SJSA1 (cell line): ENCODE measurements at places on chromosomes 3 and 15.

GRCh38 chr3:119492810-119493209, 5.5 kb upstream of the TIMMDC1 start:
- DNase-seq: no peak

DNA sequence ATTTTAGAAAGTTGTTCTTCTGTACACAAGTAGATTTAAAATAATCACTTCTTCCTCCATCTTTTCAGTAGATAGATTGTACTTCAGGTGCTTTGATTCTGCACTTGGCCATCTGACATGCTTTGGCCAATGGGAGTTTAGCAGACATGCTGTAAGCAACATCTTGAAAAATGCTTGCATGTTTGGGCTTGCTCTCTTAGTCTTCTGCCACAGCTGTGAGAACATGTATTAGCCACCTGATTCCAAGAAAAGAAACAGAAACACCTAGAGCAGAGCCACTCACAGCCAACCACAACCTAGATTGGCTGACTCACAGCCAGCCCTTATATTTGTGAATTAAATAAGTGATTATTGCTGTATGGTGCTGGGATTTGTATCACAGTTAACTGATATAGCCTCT, 70.2 kb upstream of the GADL1 start:
- DNase-seq: no peak

GRCh38 chr3:112594856-112595255, 33.0 kb downstream of the SLC35A5 start:
- no peak for DNase-seq

- DNase-seq: no peak
Observed at GRCh38 chr3:26574766-26575165, 47.8 kb upstream of the LRRC3B start.

GRCh38 chr3:25574172-25574765, 90.4 kb downstream of the TOP2B start:
- DNase-seq: no peak

GRCh38 chr15:81491414-81492096, 117.5 kb upstream of the TMC3 start:
- no peak for DNase-seq

DNA sequence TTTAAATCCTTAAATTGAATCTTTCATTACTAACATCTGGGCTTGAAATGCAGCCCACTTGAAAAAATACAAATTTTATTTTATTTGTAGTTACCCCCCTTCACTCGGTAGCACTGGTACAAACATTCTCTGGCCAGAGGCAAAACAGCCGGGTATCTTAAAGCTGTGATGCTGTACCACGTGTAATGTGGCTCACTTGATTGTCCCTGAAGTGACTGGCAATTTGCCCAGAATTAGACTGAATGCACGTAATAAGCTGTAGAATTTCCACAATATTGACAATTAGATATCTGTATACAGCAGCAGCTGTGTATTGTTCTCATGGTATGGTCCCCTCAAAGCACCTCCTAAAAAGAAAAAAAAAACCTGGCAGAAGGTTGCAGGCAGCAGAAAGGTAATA, 192.8 kb upstream of the TBC1D5 start:
- no peak for DNase-seq

DNA sequence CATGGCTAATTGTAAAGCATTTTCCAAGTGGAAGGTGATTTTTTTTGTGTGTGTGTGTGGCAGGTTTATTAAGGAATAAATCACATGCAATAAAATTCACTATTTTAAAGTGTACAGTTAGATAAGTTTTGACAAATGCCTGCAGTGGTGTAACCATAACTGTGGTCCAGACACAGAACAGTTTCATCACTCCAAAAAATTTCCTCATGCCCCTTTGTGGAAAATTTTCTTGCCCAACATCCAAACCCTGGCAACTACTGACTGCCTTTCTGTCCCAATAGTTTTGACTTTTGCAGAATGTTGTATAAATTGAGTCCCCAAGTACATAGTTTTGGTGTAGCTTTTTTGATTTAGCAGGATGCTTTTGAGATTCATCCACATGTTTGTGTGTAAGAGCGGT, 135.1 kb upstream of the KLHL25 start:
- no peak for DNase-seq

- no peak for DNase-seq
Observed at GRCh38 chr3:83843716-83844115, 1115.1 kb upstream of the CADM2 start.

DNA sequence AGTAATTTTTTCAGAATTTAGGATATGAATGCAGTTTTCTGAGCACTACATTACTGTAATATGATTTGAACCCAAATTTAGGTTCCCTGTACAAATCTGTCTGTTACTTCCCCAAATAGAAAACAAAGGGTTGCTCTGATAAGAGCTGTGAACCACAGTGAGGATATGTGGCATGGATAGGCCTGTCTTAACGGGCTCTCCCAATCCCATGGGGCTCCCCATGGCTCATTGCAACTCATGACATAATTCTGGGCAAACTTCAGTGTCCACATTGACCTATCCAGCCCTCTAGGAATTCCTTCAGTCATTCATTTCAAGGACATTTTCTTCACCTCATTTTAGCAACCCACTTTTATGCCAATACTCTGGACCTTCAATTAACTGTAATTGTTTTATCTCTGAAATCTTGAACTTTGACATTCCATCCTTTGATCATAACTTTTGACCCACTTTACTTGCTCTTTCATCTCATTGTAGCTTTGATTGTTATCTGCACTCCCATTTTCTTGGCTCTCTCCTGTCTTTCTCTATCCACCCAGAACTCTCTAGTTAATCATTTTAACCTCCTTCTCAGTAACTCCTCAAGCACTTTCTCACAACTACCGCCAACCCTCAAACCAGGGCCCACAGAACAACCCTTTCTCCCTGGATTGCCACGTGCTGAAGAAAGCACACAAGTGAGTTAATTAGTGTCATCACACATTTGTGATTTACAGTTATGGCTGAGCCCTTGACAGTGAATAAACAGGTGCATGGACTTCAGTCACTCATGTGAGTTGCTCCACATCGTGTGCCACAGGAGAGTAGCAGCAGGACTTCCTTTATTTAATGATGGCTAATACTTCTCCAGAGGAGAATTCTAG, 94.9 kb upstream of the AADACL2 start:
- DNase-seq: no peak

GRCh38 chr3:145719114-145719513, 441.9 kb downstream of the PLOD2 start:
- DNase-seq: no peak
